ENCODE measurements at places on chromosomes 2 and 18.

DNA sequence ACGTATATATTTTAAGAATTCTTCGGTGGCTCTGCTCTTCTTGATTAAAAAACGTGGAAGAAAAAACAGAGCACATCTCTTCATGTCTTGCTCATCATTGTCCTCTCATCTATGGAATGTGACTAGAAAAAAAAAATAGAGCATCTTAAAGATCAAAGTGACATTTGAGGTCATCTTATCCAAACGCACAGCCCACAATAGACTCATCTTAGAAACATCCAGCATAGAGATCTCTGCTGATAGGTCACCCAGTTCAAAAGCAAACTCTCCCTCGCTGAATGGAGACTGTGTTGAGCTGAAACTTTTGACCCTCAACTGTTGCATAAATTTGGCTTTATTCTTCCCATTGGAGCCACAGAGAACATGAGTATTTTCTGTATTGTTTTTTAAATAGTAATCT is 65.2 kb downstream of the CMPK2 start:
- DNase-seq, result no peak

DNA sequence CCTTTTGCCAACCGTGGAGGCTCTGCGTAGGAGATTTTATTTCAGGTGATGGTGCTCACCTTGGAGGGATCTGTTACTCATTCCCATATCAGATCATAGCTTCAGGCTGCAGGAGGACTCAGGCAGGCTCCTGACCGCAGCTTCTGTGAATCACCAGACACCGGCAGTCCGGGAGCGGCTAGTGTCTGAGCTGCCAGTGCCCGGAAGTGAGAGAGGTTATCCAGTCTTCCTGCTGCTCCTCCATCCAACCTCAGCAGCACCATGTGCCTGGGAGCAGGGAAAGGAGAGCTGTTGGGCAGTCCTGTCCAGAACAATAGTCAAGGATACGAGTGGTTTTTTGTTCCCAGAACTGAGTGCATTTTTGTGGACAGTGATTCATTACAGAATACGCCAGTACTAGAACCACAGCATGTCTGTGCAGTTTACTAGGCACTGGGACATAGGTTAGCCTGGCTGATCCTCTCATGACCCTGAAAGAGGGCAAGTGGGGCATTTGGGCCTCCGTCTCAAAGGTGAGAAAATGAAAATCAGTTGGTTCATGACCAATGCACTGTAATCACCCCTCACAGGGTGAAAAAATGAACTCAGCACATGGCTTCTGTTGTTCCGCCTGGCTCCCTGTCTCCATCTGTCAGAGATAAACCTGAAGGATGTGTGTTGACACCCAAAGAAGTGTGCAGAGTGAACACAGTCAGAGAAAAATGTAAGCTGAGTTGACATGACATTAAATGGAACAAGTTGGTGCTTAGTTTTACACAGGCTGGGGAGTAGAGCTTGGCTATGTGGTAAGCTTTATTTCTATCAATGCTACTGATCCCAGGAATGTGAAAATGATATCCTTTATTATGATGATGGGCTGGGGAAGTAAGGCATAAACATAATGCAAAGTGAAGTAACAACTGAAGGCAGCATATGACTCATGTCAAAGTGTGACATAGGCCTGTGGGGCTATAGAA is 12.2 kb downstream of the FHOD3 start:
- no peak for DNase-seq

DNA sequence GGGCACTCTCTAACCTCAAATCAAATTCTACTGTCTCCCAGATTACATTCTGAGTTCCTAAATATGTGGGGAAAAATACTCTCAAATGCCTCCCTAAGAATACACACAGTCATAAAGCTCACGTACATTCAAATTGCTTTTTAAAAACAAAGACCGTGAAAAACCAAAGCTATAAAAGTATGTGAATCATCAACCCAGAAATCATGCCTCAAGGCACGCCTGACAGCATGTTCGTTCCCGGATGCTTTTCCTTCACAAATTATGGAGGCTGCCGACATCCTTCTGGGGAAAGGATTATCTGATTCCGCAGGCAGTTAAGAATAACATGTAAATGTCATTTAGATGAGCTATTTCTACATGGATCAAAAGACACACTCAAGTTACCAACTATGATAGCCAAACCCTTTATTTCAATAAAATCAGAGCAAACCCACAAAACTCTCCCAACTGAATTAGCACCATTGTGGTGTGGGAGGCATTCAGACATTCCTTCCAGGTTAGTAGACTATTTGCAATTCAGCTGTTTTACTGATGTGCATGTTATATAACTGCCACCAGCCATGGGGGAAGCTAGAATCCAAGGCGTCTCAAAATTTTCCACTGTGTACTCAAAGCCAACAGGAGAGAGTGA is 398.2 kb upstream of the TRIB2 start:
- DNase-seq, result no peak

DNA sequence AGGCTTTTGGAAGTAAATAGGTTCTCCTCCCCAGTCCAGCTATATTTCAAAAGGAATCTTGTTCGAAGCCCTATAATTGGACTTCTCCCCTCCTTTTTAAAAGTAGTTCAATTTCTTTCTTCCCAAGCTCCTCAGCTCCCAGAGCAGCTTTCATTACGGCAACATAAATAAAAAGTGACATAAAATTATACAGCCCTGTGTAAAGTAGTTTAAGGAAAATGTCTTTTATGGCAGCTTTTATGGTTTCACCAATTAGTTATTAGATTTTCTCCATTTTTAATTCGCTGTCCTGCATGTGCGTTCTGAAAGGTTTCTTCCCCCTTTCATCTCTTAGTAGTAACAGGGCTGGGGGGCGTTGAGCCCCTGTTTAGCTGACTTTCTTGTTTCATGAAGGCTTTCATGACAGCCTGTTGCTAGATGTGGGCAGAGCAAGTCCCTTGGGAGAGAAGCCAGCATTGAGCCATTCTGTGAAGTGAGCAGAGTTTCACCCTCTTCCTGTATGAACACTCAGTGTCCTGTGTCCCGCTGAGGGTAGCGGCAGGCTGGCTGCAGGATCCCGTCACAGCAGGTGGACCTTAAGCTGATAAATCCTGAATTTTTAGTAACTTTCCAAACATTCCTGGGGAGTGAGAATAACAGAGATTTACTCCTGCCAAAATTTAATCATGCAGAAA is 229.7 kb upstream of the SPRED2 start:
- no peak for DNase-seq
